ENCODE measurements at places on chromosomes 3 and 15.

- no peak for DNase-seq
Measured at GRCh38 chr15:88982304-88982945, 69.2 kb upstream of the MFGE8 start.

- no peak for DNase-seq
Measured at GRCh38 chr3:144585953-144586352, 614.3 kb downstream of the DIPK2A start.

- DNase-seq = no peak
Measured at GRCh38 chr3:161915418-161915750, 418.8 kb downstream of the OTOL1 start.

DNA sequence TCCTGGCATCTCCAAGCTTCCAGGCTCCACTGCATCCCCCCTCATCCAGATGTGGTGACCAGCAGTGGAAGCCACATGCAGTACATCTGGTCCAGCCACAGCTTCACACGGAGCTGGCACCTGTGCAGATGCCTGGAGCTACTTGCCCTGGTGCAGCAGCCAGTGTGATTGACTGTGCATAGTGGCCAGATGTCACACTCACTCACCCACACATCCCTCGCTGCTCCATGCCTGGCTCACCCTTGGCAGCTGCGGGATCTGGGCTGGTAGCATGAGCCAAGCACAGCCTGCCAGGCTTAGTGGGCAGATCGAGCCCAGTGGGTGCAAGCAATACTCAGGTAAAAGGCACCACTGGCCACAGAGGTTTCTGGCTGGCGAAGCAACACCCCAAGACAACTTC is 398.0 kb upstream of the CNTN4 start:
- DNase-seq = no peak

GRCh38 chr15:65870889-65871533 is 1.7 kb downstream of the RAB11A start:
- no peak for DNase-seq

GRCh38 chr3:10010421-10010877 is 15.8 kb upstream of the FANCD2 start:
- DNase-seq = no peak

DNA sequence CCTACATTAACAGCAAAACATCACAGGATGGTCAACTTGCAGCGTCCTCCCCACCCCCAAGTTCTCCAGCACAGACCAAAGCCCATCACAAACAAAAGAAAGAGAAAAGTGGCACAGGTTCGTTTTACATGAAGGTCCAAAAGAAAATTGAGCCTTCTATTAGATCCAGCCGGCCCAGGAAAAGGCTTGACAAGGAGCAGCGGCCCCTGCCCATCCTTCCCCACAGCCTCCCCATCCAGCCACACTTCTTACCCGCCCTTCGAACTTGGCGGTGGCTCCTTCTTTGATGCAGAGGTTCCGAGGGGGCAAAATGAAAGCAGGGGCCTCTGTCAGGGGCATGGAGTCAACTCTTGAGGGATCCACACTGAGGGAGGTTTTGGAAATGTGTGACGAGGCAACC is 90.7 kb downstream of the MYLK start:
- DNase-seq = no peak

DNA sequence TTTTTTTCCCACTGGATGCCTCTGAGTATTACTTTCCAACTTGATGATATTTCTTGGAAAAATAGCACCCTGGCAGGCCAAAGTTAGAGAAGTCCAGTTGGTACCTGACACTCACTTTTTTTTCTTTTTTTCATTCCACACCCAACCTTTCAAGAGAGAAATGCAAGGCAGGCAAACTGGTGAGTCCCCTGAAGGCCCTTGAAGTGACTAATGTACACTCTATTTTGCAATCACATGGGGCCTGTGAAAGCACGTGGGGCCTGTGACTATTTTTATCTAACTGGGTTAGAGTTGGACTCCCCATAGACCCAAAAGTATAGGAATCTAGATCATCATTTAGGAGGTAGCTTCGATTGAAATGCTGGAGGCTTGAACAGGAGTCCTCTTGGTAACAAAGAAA is 316.7 kb downstream of the CHL1 start:
- DNase-seq = no peak

DNA sequence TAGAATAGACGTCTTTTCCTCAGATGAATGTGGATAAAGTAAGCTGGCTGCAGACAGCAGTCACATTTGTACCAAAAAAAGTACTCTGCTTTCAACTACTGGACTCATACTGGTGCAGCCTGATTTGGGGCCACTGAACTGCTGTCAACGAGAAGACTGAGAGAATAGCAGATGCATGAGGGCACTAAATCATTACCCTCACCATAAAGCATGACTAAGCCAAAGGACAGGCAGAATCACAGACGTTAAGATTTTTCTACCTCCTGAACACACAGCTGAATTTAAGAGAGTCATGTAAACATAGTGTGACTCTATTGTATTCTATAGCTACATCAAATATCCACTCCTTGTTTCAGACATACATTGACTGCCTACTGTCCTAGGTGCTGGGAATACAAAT is 67.8 kb upstream of the CDAN1 start:
- DNase-seq = no peak

DNA sequence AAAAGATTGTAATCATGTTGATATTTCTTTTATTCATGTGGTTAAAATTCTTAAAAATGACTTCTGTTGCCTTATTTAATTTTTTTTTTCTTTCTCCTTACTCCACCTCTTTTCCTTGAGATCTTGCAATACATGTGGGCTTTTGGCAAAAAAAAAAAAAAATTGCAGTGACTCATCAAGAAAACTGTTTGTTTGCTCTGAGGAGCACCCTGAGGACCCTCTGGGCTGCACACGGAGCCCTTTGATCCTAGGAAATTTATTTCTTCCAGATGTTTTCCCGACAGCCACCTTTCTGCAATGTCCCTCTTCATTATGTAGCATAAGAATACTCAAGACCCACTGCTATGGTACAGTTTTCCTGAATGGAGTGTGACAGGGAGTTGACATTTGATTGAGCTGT is 371.7 kb downstream of the ZBTB20 start:
- no peak for DNase-seq

- no peak for DNase-seq
Measured at GRCh38 chr3:34696831-34697230, 898.4 kb downstream of the PDCD6IP start.

GRCh38 chr3:53023072-53023823 is 22.6 kb downstream of the SFMBT1 start:
- no peak for DNase-seq

DNA sequence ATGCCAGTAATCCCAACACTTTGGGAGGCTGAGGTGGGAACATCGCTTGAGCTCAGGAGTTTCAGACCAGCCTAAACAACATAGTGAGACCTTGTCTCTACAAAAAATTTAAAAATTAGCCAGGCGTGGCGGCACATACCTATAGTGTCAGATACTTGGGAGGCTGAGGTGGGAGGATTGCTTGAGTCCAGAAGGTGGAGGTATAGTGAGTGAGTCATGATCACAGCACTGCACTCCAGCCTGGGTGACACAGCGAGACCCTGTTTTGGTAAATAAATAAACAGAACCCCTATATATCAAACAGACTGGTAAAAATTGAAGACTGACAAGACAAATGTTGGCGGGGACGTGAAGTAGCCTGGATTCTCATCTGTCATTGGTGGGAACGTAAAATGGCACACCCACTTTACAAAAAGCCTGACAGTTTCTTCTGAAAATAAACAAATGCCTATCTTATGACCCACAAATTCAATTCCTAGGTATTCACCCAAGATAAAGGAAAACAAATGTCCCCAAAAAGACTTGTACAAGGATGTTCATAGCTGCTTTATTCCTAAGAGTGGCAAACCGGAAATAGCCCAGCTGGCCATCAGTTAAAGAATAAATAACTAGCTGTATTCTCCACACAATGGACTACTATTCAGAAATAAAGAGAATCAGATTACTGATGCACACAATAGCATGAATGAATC is 47.0 kb upstream of the GK5 start:
- no peak for DNase-seq

GRCh38 chr3:144746631-144747030 is 775.0 kb downstream of the DIPK2A start:
- DNase-seq = no peak

Data from type B pancreatic cell (in vitro differentiated cells).